Glutamatergic neuron (in vitro differentiated cells): ENCODE measurements at places on chromosomes 6 and 20. TPM values are rescaled to one million over a fixed set of nuclear protein-coding genes. Genes with fewer than 3 reads are reported as not detected.
A peak's percentile ranks its signal among the peaks of the same experiment; 100 is the strongest.

GNMT gene
- total RNA-seq: 0.54 TPM

B3GALT4 gene
- total RNA-seq: 8.6 TPM

DNA sequence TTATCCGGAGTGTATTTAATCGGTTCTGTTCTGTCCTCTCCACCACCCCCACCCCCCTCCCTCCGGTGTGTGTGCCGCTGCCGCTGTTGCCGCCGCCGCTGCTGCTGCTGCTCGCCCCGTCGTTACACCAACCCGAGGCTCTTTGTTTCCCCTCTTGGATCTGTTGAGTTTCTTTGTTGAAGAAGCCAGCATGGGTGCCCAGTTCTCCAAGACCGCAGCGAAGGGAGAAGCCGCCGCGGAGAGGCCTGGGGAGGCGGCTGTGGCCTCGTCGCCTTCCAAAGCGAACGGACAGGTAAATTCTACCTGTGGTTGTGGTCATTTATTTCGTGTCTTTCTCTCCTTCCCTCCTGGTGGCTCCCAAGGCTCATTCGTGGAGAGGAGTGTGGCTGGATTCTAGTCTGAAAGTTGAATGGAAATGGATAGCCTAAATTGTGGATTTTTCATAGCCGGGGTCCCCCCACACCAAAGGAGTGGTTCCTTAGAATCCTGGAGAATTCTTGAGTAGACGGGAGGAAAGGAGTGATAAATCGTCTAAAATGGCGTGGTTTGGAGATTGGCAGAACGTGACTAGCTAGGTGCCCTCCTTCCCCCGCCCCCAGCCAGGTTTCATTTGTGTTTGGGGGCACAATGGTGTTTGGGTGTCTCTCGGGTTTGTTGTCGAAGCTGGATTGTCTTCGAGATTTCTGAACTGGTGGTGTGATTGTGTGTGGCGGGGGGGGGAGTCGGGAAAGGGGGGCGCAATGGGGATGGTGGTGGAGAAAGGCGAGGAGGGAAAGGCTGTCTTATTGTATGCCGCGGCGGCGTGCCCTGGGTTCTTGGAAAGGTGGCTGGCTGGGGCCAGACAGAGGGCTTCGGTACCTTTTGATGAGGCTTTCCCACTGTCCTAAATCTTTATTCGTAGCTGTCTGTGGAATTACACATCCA lies 673 bp downstream of the MARCKS start:
- peak; percentile 43 for DNase-seq

- DNase-seq: no peak
Observed at GRCh38 chr6:14751645-14752175, 494.2 kb upstream of the JARID2 start.

DNA sequence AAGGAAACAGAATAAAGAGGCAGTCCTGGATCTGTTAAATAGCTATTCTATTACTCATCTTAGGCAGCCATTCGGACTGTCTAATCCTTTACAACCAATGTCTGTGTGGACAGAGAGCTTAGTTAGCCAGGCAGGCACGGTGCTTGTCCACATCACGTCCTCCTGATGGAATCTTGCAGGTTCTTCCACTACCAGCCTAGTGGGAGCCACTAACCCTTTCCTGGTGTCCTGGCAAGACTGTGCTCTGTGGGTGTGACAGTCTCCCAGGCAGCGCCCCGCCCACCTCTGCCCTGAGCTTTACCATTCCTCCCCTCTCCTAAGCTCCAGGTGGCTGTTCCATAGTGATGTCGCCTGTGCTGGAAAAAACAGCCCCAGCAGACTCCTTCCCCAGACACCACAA lies 78.3 kb upstream of the CLDN20 start:
- DNase-seq: no peak

DNA sequence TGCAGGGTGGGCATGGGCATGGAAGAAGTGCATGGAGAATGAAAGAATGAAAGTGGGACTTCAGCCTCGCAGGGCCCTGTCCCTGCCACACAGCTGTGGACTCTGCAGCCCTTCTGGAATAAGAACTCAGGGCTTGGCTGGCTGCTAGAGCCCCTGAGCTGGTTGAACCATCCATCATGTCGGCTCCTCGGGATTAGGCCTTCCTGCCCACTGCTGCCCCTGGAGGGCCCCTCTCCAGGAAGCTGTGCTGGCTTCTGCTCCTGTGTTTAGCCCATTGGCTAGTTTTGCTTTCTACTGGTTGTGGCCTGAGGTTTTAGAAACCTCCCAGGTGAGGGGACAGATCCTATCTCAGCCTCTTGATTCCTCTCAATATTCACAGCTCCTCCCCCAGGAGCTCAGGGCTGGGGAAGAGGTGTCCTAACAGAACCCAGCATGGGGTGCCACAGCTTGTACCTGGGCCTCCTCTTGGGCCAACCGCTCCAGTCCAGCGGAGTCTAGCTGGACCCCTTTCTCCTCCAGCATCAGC lies 7.9 kb downstream of the AARS2 start:
- no peak for DNase-seq

GRCh38 chr20:35515949-35516645 lies 13.4 kb downstream of the C20orf173 start:
- no peak for DNase-seq

WFDC2 gene
- 4.8 TPM for total RNA-seq

DNA sequence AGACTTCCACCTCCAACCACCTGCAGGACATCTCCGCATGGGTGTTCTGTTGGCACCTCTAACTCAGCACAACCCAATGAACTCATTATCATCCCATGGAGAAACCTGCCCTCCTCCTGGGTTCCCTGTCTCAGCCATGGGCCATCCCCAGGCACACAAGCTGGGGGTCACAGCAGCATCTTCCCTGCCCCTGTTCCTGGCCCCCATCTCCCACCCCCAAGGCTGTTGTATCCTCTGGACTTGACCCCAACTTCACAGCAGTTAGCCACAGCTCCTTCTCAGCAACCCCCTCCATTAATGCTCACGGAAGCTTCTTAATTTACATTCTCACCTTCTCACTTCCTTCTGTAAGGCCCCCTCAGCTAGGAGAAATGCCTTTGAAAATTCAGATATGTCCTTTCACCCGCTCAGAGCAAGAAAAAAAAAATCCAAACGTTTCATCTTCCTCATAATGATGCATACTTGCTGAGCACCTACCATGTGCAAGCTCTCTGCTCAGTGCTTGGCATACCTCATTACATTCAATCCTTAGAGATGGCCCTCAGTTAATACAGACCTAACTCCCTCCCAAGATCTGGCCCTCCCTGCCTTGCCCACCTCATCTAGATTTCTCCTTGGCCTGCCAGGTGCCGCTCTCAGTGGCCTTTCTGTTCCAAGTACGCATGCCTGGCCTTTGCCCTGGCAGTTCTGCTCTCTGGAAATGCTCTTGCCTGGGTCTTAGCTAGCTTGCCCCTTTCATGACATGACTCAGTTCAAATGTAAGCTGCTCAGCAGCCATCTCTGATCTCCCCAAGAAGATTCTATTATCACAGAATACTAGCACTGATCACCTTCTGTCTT lies 2.5 kb upstream of the NELFCD start:
- no peak for DNase-seq

- DNase-seq: no peak
Observed at GRCh38 chr6:14754751-14755513, 490.9 kb upstream of the JARID2 start.

ERVFRD-1 gene
- total RNA-seq: not detected

PPP1R3G gene
- total RNA-seq: not detected

DNA sequence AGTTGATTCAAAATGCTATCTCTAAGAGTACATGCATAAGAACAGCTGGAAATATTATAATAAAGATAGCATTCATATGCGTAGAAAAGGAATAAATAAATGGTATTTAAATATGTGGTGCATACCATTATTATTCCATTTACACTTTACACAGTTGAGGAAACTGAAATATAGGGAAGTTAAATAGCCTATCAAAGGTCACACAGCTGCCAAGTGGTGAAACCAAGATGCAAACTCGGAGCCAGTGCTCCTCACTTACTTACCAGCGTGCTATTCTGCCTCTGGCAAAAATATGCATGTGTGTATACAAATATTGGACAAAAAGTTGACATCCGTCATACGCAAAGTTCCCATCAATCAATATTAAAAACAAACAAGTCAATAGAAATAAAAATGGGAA lies 22.3 kb upstream of the ANKEF1 start:
- no peak for DNase-seq

DNA sequence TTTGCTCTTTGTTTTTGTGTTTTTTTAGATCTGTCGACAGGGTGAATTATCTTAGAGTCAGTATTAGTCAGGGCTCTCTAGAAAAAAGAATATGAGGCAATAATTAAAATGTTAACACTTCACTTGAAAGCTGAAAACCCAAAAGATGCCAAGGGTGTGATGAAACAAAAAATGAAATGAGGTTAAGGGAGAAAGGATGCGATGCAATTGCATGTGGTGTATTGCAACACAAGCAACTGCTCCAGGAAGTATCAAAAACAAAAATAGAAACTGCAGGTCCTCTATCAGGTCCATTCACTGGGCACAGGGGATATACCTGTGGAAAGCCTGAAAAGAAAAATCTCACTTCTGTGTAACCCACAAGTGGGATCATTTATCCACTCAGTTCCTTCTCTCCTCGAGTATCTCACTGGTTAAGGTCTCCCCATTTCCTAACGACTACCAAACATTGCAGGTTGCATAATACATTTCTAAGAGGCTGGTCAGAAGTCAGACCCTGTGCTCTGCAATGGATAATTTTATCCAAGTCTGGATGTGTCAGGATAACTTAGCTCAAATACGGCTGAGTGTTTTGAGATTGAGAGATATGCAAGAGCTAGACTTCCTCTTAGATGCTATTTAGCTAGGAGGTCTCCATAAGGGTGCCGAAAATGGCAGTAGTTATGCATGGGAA lies 257.7 kb upstream of the GJE1 start:
- no peak for DNase-seq

DNA sequence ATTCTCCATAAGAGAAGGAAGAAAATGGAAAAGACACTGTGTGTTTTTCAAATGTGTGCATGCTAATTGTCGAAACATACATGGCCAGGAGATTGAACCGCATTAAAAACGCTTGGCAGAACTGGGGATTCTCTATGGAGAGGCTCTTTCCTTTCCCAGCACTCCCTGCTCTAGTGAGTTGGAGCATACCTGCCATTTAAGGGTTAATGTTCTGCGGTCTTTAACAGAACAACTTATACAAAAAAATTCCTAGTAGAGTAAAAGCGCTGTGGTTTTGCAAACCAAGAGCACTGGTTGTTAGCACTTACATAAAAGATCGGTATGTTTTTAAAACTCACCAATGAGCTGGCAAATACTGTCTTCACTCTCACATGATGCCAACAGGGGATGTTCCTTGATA lies 1.5 kb downstream of the TAGAP start:
- no peak for DNase-seq

DNA sequence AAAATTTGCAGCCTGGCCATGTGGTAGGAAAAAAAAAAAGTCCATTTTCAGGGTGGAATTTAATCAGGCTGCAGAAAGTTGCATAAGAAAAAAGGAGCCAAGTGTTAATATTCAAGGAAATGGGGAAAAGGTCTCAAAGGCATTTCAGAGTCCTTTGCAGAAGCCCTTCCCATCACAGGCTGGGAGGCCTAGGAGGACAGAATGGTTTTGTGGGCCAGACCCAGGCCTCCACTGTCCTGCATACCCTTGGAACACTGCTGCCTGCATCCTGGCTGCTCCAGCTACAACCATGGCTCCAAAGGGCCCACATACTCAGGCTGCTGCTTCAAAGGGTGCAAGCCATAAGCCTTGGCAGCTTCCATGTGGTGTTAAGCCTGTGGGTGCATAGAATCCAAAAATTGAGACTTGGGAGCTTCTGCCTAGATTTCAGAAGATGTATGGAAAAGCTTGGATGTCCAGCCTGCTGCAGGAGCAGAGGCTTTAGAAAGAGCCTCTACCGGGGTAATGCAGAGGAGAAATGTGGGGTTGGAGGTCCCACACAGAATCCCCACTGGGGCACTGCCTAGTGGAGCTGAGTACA lies 239.0 kb upstream of the STXBP5 start:
- DNase-seq: peak; percentile 41
